ENCODE measurements at places on chromosomes 2 and 18.

- DNase-seq = no peak
Observed at GRCh38 chr18:42258301-42258965, 303.4 kb downstream of the PIK3C3 start.

GRCh38 chr18:6885992-6886796, 156.7 kb downstream of the ARHGAP28 start:
- no peak for DNase-seq

DNA sequence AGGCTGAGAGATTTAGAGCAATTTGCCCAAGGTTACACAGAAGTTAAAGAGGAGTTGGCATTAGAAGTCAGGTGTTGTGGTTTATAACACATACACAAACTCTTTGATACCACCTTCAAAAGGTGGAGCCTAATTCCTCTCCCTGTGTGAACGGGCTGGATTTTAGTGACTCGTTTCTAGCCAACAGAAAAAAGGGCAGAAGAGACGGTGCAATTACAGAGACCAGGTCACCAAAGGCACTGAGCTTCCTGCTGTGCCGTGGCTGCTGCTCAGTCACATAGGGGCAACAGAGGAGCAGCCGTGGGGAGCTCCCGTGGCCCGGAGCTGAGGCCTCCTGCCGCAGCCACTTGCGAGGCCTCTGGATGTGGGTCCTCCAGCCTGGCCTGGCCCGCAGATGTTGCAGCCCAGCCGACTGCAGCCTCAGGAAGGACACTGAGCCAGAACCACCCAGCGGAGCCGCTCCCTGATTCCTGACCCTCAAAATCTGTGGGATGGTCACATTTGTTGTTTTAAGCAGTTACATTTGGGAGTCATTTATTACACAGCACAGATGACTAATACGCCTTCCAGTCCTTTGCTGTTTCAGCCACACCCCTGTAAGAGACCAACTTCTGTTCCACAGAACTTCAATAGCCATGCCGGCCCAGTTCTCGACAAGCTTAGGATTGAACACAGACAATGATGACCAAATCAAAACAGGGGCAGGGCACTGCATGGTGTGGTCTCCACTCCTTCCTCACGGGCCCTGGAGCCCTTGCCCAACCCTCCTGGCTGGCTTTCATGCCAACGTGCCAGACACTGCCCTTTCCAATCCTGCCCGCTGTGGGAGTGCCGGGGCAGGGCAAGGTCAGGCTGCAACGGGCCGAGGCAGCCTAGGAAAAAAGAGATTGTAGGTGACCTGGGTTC, 17.1 kb downstream of the EDAR start:
- peak; percentile 5 for DNase-seq

GRCh38 chr2:126982935-126983334, 84.2 kb downstream of the TEX51 start:
- no peak for DNase-seq

- no peak for DNase-seq
Observed at GRCh38 chr18:23837591-23837990, 148.3 kb downstream of the LAMA3 start.

GRCh38 chr2:175628243-175628642, 373.8 kb downstream of the LNPK start:
- no peak for DNase-seq

- no peak for DNase-seq
Observed at GRCh38 chr2:84231478-84231877, 227.6 kb downstream of the SUCLG1 start.

- no peak for DNase-seq
Observed at GRCh38 chr2:187148059-187148714, 299.2 kb upstream of the ZSWIM2 start.

GRCh38 chr2:12498704-12499103, 218.0 kb upstream of the TRIB2 start:
- no peak for DNase-seq

GRCh38 chr2:98422449-98422848, 22.2 kb upstream of the INPP4A start:
- DNase-seq = no peak

DNA sequence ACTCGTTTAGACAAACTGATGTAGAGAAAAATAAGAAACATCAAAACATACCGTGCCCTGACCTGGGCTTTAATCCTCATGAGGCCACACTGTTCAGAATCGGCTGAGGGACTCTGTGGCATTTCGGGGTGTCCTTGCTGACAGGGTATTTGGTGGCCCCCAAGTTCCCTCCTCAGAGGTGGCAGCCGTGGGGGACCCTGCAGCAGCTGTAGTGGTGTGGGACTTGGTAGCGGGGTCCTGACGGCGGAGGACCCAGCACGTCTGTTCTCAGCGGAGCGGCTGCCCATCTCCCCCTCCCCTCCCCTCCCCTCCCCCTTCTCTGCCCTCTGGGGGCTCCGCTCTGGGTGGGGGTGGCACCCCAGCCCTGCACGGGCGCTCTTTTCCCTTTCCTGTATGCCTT, 18.4 kb downstream of the KCNG2 start:
- DNase-seq = no peak

DNA sequence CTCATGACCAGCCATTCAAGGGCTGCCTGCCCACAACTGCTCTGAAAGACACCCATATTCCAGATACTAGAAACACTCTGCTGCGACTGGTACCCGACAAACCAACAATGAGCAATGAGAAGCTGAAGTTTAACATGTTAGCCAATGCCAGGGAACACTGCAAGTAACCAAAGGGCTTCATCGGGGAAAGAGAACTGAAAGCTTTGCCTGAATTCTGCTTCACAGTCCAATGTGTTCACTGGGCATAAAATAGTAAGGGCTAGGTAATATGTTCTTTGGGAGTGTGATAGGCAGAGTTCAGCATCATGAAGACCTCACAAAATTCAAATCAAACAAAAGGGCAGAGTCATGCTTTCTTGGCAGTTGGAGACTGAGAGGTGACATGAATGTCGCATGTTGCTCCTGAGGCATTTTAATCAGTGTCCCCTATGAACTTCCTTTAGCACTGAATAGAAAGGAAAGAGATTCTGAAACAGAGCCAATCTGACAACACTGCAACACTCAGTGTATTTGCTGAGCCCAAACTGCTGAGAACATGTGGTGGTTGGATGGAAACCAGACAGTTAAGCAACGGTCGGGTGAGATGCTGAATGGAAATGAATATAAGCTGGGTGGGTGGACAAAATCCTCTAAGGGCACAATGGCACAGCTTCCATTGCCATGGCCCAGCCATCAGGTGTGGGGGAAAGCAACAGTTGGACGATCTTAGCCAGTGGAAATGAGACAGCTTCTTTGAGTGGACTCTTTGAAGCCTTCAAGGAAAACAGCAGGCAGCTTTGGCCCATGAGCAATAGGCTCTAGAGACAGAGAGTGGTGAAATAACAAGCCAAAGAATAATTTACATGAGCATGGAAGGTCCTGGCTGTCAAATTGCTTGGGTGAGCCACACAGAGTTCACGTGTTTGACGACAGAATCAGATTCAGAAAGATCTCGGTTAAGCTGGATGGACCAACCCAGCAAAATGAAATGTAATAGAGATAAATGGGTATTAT, 277.5 kb downstream of the AFF3 start:
- no peak for DNase-seq

DNA sequence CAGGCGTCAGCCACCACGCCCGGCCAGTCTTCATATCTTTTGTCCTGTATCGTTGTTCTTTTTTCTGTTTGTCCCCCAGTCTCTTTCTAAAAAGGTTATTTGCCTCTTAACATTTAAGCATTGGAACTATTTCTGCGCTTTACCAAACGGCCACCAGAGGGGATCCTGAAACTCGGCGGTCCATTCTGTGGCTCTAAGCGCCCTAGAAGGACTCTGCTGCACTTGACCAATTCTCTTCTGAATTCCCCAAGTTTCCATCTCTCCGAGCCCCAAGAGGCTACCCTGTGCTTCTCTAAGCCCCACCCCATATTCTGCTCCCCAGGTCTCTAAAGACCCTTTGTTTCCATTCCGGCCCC, 33.1 kb upstream of the REG3G start:
- DNase-seq = no peak

GRCh38 chr2:134347756-134348155, 93.9 kb downstream of the MGAT5 start:
- no peak for DNase-seq

DNA sequence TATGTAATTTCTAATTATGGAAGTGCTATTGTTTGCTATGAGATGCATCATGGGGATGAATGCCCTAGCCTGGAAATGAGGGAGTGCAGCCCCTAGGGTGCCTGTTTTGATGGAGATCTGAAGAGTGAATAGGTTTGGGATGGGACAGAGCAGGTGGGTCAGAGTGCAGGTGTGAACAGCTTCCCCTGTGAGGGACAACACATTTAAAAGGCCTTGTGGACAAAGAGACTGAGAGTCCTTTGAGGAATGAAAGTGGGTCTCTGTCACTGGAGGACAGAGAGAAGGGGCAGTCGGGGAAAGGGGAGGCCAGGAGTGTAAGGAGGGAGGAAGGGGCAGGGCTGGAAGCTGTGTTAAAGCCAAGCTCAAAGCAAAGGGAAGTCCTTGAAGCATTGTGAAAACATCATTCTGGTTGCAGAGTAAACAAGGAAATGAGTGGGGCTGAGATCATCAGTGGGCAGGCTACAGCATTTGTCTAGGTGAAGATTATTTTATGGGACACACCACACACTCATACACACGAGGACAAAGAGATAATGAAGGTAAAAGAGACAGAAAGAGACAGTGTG, 877.6 kb downstream of the SLC4A3 start:
- no peak for DNase-seq

DNA sequence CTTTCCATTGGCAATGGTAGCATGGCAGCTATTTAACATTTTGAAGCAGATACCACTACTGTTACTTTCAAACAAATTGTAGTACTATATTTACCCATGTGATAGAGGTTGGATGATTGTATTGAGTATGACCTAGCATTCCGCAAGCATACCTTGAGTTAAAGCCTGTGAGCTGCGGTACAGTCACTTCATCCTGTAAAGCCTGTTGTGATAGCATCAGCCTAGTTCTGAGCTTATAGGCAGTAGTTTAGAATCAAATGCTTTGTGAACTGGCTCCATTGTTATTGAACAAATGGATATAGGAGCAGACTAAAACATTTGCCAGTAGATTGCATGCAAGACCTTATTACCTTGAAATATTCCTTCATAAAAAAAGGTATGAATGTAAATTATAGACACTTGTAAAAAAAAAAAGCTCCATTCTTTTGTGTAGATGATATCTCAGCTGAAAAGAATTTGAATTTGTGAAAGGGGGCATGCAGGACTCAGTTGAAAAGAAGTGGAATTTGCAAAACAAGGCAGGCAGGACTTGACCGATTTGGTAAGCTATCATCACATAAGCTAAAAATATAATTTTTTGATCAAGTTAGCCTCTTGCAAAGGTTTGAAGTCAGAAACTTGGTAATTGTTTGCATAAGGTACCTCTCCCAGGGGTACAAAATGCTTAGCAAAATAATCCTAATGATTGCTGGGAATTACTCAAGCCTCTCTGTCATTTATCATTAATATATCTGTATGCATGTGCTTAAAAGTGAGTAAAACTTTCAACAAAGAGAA, 138.5 kb upstream of the ITGA4 start:
- no peak for DNase-seq

DNA sequence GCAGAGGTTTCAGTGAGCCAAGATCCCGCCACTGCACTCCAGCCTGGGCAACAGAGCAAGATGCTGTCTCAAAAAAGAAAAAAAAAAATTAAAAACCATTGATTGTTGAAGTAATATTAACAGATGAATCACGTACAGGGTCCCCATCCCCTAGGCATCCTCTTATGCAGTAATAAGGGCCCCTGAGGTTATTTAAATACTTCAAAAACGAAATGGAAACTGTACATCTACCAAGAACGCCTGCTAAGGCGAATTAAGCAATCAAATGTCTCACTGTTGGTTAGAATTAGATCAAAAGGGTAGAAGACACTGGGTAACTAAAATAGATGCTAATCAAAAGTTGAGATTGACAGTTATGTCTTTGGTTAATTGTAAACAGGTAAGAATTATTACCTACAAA, 7.5 kb downstream of the TRABD2A start:
- DNase-seq = no peak
